Activated CD4-positive, alpha-beta memory T cell treated with anti-CD3 and anti-CD28 coated beads, Interleukin-2, amount 10 ng/mL, durations not matched to agents 7 days and 5 days (primary cell): ENCODE measurements at places on chromosomes 5 and 9.

- no peak for DNase-seq
- no peak overlapping the region for H3K4me3 ChIP-seq
- H3K27me3 ChIP-seq = peaks cover 5% of the 10 kb centered on the region
- no peak overlapping the region for H3K27ac ChIP-seq
- H3K36me3 ChIP-seq = no peaks in the 10 kb centered on the region
- H3K4me1 ChIP-seq = no peaks in the 10 kb centered on the region
Observed at GRCh38 chr5:126519637-126520592, 75.1 kb downstream of the ALDH7A1 start.

DNA sequence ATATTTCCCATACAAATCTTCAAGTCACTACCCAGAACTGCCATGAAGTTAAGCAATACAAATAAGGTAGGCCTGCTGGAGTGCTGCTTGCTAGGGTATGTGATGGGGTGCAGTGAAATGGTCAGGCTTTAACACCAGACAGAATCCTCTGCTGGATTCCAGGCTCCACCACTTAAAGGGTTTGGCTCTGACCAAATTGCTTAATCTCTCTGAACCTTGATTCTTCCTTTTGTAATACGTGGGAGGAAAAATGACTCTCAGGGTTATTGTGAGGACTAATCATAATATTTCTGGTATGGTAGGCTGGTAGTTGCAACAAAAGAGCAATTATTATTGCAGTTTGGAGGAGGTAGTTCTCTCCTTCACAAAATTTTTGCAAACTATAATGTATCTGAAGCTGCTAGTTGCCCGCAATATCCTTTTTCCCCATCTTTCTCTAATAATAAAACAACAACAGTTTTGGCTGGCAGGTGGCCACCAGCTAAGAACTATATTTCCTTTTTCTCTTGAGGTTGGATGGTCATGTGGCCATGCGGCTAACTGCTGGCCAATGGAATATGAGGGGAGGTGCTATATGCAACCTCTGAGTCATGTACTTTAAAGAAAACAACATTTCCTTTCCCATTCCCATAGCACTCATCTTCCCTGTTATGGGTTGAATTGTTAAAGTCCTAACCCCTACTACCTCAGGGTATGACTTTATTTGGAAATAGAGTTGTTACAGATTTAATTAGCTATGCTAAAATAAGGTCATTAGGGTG, 44.1 kb downstream of the CCL28 start:
- H3K36me3 ChIP-seq = peaks cover 14% of the 10 kb centered on the region
- H3K27me3 ChIP-seq = peaks cover 2% of the 10 kb centered on the region
- no peak for DNase-seq

DNA sequence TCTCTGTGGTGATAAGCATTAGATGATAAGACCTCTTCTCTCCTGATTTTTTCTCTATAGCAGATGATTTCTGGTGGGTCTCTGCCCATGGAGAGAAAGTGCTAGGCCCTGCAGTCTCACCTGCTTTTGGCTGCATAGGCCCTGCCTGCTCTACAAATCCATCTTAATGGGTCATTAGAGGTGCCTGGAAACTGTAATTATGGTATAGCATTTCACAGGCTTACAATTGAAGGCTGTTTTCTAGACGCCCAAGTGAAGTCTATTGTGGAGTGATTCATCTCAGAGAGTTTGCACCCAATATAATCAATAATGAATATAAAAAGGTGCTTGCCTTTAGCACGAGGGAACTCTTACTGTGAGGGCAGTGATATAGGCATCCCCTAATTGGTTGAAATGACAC, 33.8 kb downstream of the NEUROG1 start:
- H3K4me1 ChIP-seq = no peaks in the 10 kb centered on the region

GRCh38 chr5:12246036-12246435, 341.8 kb upstream of the CTNND2 start:
- DNase-seq = no peak
- no peaks in the 10 kb centered on the region for H3K27me3 ChIP-seq
- no peaks in the 10 kb centered on the region for H3K36me3 ChIP-seq
- no peak overlapping the region for H3K27ac ChIP-seq

DNA sequence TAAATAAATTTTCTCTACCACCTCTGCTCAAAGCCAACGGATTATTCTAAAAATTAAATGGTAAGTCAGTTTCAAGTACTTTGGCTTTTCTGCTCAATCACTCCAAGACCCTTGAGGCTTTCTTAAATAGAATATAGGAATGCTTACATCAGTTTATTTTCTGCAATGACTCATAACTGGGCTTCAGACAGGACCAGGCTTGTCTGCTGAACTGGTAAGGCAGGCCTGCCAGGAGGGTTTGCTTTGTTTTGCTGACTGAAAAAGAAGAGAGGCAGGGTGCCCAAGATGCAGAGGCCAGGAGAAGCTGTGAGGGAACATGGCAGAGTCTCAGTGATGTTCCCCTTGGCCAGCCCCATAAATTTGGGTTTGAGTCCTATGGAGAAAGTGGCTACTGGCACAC, 60.3 kb upstream of the EPB41L4A start:
- no peak for DNase-seq
- H3K4me1 ChIP-seq = no peaks in the 10 kb centered on the region
- no peak overlapping the region for H3K27ac ChIP-seq
- H3K4me3 ChIP-seq = no peak overlapping the region
- H3K27me3 ChIP-seq = peaks cover 8% of the 10 kb centered on the region
- no peaks in the 10 kb centered on the region for H3K36me3 ChIP-seq

GRCh38 chr5:88544136-88544645, 275.5 kb upstream of the TMEM161B start:
- H3K36me3 ChIP-seq = no peaks in the 10 kb centered on the region
- no peak overlapping the region for H3K4me3 ChIP-seq
- no peak overlapping the region for H3K27ac ChIP-seq

GRCh38 chr9:14746626-14747025, 24.1 kb upstream of the CER1 start:
- H3K4me1 ChIP-seq = no peaks in the 10 kb centered on the region
- peaks cover 19% of the 10 kb centered on the region for H3K27me3 ChIP-seq
- no peak for DNase-seq
- no peak overlapping the region for H3K4me3 ChIP-seq

GRCh38 chr5:13659391-13659790, 285.1 kb downstream of the DNAH5 start:
- DNase-seq = no peak
- no peaks in the 10 kb centered on the region for H3K4me1 ChIP-seq
- no peak overlapping the region for H3K4me3 ChIP-seq
- H3K36me3 ChIP-seq = no peaks in the 10 kb centered on the region

DNA sequence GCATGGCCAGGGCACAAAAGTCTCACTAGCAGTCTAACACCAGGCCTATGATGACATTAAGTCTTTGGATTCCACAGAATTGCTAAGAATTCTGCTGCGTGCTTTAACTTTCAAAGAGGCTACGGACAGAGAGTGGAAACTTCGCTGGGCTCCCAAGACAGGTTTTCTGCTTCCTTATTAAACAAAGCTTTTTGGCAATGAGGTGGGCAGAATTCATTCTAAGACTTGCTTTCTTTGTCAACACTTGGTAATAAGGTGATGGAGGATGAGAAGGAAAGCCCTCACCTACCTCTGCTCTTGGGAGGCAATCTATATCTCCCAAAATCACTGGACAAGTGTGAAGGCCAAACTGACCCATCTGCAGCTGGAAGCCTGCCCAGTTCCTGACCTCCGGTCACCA, 231.9 kb downstream of the ATPSCKMT start:
- no peak overlapping the region for H3K27ac ChIP-seq
- no peaks in the 10 kb centered on the region for H3K27me3 ChIP-seq
- no peaks in the 10 kb centered on the region for H3K36me3 ChIP-seq
- no peaks in the 10 kb centered on the region for H3K4me1 ChIP-seq

GRCh38 chr5:180323160-180323559, 30.0 kb downstream of the GFPT2 start:
- no peak overlapping the region for H3K4me3 ChIP-seq
- no peak for DNase-seq

DNA sequence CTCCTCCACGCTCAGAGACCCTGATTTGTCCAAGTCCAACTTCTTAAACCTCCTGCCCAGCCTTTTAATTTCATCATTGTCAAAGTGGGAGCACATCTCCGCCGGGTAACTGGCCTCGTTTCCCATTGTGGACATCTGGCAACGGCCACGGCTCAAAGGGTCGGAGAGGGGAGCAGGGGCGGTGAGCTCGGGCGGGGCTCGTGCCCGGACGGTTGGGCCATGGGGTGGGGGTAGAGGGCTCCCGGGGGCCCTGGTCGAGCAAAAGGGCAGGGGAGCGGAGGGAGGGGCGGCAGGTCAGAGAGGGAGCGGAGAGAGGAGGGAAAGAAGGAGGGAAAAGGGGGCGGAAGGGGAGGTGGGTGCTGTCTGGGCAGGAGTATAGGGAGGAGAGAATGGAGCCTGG, at the start of gene PPP3R2:
Gene PPP3R2, minus strand, starts transcription at position 174 of the 400 bp plus-strand sequence. Its CDS starts 48 bp downstream, at position 126.
- DNase-seq = no peak
- no peaks in the 10 kb centered on the region for H3K36me3 ChIP-seq
- no peaks in the 10 kb centered on the region for H3K4me1 ChIP-seq
- no peak within 1 kb of the TSS for H3K27ac ChIP-seq

- H3K27me3 ChIP-seq = no peaks in the 10 kb centered on the region
- no peaks in the 10 kb centered on the region for H3K36me3 ChIP-seq
- H3K27ac ChIP-seq = no peak overlapping the region
- H3K4me3 ChIP-seq = no peak overlapping the region
- peak; percentile 60 for DNase-seq
Observed at GRCh38 chr5:68464424-68464823, 248.9 kb downstream of the PIK3R1 start.

- no peak overlapping the region for H3K27ac ChIP-seq
- DNase-seq = no peak
- H3K27me3 ChIP-seq = peaks cover 1% of the 10 kb centered on the region
- no peak overlapping the region for H3K4me3 ChIP-seq
Observed at GRCh38 chr9:134897584-134898170, 17.1 kb downstream of the FCN2 start.

GRCh38 chr9:111913159-111913558, 16.5 kb downstream of the UGCG start:
- no peak overlapping the region for H3K27ac ChIP-seq
- DNase-seq = no peak
- peaks cover 52% of the 10 kb centered on the region for H3K4me1 ChIP-seq

DNA sequence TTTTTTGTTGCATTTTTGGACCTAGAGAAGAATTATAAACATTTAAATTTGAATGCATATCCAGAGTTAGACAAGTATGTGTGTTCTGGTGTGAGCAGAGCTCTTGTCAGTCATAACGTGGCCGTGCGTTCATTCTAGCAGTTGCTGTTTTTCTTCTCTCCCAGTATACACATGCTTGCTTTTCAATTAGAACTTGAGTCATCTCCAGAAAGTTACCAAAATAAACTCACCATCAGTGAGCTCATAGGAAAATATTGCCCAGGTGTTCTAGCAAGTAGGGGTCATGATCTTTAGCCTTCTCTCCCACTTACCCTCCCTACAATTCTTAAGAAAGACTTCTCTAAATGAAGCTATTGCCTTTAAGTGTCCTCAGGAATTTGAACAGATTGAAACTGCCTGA, 247.5 kb upstream of the TUT7 start:
- no peak for DNase-seq
- peaks cover 5% of the 10 kb centered on the region for H3K27me3 ChIP-seq
- H3K4me1 ChIP-seq = no peaks in the 10 kb centered on the region
- H3K27ac ChIP-seq = no peak overlapping the region
- H3K36me3 ChIP-seq = no peaks in the 10 kb centered on the region

DNA sequence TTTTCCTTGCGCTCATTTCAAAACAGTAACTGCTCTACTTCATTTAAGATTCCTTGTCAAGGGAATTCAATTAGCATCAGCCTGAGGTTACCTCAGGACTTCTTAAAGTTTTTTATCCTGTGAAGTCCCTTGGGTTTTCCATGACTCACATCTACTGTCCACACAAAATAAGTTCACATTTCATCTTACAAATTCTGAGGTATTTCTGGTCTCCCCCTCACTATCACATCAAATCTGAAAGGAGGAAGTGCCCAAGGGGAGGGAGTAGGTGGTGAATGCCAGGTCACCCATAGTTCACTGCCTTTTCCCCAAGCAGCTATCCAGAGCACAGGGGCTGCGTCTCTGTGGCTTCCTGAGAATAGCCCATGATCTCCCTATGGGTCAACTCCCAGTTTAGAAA, 227.1 kb upstream of the NREP start:
- no peak overlapping the region for H3K27ac ChIP-seq
- no peaks in the 10 kb centered on the region for H3K36me3 ChIP-seq
- no peaks in the 10 kb centered on the region for H3K4me1 ChIP-seq
- no peak for DNase-seq

DNA sequence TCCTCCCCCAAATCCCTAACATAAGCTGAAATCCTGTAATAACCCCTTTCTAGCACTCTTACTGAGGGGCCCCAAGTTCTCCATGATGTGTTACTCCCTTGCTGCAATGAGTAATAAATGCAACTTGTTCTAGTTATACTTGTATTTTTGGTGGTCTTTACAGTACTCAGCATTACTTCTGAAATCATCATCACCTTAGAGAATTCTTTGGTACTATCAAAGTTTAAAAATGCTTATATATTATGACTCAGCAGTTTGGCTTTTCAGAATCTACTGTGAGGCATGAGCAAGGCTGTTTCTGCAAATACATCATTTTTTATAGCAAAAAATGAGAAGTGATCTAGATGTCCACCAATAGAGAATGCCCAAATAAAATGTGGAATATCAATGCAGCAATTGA, 20.7 kb upstream of the ROPN1L start:
- peaks cover 39% of the 10 kb centered on the region for H3K4me1 ChIP-seq
- H3K27me3 ChIP-seq = no peaks in the 10 kb centered on the region

DNA sequence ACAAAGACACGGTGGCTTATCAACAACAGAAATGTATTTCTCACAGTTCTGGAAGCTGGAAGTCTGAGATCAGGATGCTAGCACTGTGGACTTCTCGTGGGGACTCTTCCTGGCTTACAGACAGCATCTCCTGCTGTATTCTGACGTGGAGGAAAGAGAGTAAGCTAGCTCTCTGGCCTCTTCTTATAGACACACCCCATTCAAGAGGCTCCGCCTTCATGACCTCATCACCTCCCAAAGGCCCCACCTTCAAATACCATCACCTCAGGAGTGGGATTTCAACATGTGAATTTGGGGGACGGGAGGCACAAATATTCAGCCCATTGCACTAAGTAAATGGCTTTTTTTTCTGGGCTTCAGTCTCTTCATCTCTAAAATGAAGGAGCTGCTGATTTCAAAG, 27.6 kb downstream of the KCNMB1 start:
- no peak for DNase-seq
- no peaks in the 10 kb centered on the region for H3K36me3 ChIP-seq
- no peak overlapping the region for H3K4me3 ChIP-seq
- H3K27me3 ChIP-seq = no peaks in the 10 kb centered on the region
- no peak overlapping the region for H3K27ac ChIP-seq
